ENCODE measurements at places on chromosomes 2 and 18.

DNA sequence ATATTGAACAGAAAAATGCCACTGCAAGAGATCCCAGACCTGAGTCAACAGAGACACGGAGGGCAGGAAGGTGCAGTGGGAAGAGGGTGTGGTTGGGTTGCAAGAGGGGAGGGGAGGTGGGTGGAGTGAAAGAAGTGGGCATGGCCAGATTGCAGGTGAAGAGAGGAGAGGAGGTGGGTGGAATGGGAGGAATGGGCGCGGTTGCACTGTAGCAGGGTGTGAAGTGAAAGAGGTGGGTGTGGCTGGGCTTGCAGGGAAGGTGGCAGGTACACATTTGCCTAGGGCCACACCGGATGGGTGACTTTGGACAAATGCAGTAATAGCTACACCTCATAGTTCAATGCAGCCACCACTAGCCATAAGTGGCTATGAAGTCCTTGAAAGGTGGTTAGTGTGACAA is 71.1 kb downstream of the DOCK10 start:
- DNase-seq = no peak

GRCh38 chr2:188295067-188295685 is 3.5 kb downstream of the GULP1 start:
- no peak for DNase-seq

- no peak for DNase-seq
These were observed 174.4 kb downstream of the ALPK2 start for GRCh38 chr18:58454406-58455061.

DNA sequence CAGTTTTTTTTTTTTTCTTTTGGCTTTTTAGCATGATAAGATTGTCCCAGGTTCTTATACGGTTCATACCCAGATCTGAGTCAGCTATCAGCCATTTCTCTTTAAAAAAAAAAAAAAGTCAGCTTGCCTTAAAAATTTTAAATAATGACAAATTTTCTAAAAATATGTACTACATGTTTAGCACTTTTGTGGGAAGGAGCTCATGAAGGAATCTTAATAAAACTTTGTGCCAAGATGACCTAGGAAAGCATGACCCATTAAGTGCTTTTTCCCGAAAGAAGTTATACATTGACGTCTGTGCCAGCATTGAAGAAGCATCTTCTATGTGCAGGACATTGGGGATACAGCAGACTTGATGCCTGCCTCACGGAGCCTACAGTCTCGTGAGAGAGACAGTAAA is 4.5 kb upstream of the RBMS1 start:
- DNase-seq = no peak

DNA sequence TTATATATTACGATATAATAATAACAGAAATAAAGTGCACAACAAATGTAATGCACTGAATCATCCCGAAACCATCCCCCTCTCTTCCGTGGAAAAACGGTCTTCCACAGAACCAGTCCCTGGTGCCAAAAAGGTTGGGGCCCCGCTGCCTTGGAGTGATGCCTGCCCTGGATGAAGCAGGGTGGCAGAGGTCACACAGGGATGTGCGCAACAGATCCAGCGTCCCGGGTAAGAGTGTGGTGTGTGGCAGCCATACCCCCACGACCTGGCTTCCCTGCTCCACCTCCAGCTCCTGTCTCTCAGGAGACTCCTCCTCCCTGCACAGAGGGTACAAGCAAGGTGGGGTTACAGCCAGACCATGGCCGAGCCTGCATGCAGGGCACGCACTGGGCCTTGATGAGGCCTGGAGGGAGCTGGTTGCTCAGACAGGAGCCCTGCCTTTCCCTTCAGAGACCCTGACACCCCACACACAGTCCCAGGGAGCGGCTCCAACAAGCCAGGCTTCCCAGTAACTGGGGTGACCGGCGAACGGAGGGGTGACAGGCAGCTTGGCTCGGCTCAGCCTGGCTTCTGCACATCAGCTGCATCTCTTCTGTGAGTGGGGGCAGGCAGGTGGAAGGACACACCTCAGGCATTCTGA is 41.1 kb downstream of the TFCP2L1 start:
- DNase-seq = no peak

DNA sequence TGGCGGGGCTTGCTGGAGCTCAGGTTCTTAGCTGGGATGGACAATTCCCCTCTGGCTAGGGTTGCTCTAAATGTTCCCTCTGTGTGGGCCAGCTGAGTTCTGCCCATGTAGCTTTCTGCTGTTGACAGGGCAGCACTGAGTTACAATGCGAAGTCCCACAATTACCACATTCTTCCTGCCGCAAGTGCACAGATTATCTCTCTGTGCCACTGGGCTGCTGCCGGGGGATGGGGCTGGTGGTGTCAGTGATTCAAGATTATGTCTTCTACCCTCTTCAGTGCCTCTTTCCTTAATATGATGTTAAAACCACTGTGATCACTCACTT is 708.1 kb downstream of the SLC4A3 start:
- DNase-seq = peak; percentile 26

- no peak for DNase-seq
These were observed 61.3 kb upstream of the RNU4ATAC start for GRCh38 chr2:121469356-121469755.

- DNase-seq = no peak
These were observed 702 bp downstream of the OLA1 start for GRCh38 chr2:174247474-174248186.

- no peak for DNase-seq
These were observed 139.8 kb downstream of the CLIP4 start for GRCh38 chr2:29255004-29255403.

GRCh38 chr2:190535586-190535985 is 1.1 kb upstream of the NEMP2 start:
- no peak for DNase-seq

GRCh38 chr2:232523682-232524597 is 2.0 kb upstream of the CHRND start:
- peak; percentile 82 for DNase-seq

DNA sequence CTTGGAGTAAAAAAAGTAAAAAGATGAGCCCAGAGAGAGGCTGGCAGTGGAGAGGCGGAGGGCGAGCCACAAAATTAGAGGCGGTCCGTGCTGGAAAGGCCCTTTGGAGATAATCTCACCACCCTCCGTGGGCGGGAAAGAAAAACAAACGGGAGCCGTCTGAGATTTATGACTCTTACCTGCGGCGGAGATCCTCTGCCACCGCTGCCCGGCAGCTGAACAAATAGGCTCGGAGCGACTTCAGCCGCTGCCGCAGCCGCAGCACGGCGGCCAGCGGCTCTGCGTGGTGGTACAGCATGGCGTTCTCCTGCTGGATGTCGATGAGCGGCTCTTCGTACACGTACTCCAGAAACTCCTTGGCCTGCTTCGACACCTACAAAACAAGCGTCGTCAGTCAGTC is 94.6 kb downstream of the PLEKHM3 start:
- no peak for DNase-seq

GRCh38 chr2:128584296-128584890 is 265.7 kb upstream of the HS6ST1 start:
- DNase-seq = no peak

DNA sequence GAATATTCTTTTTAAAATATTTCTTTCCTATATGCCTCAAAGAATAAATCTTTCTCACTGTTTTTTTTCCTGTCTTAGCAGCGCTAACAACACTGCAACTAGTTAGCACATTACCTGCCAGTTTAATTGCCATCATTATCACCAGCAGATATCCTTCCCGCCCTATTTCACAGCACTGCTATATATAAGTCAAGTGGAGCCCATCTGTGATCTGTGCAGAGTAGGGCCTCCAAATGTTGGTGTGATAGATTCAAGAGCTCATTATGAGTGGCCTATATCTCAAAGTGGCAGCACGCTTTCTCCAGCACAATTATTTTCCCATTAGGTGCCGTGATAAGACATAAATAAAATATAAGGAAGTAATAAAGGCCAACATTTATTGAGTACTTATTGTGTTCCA is 19.8 kb upstream of the RGPD4 start:
- no peak for DNase-seq

DNA sequence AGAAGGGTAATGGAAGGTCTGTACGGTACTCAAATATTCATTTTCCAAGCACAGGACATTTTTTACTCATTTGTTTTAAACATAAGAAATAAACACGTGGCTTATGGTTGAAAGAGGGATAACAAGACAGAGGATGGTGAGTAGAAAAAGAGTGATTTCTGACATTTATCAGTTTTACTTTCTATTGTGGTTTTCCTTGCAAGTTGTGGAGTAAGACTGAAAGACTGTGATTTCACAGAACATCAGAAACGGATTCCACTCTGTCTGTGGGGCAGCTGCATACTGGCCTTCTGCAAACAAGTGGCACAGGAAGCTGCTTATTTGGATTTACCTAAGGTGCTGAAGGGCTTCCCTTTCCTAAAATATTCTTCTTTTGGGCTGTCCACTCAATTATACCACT is 122.2 kb upstream of the ITGB6 start:
- no peak for DNase-seq

DNA sequence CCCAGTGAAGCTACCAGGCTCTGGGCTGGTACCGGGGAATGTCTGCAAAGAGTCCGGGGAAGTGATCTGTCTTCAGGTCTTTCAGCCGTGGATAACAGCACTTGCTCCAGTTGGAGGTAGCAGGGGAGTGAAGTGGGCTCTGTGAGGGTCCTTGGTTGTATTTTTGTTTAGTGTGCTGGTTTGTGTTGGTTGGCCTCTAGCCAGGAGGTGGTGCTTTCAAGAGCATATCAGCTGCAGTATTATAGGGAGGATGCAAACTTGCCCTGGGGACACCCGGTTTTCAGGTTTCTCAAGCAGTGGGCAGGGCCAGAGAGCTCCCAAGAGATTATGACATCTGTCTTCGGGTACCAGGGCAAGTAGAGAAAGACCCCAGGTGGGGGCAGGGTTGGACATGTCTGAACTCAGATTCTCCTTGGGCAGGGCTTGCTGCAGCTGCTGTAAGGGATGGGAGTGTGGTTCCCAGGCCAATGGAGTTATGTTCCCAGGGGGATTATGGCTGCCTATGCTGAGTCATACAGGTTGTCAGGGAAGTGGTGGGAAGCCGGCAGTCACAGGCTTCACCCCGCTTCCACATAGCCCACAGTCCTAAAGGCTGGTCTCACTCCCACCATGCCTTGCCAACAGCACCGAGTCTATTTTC is 34.4 kb downstream of the ACAA2 start:
- peak; percentile 70 for DNase-seq

- no peak for DNase-seq
These were observed 34.7 kb upstream of the CDK5R2 start for GRCh38 chr2:218924757-218925156.

GRCh38 chr2:177600917-177601316 is 208.3 kb downstream of the AGPS start:
- DNase-seq = no peak

- no peak for DNase-seq
These were observed 184.3 kb downstream of the RPRM start for GRCh38 chr2:153294199-153294786.

- DNase-seq = no peak
These were observed 695.4 kb upstream of the ID2 start for GRCh38 chr2:7986431-7986830.

GRCh38 chr18:5895876-5896740 is 786 bp upstream of the TMEM200C start:
- DNase-seq = peak; percentile 23

GRCh38 chr2:100292022-100292580 is 30.2 kb downstream of the LONRF2 start:
- DNase-seq = peak; percentile 16

- DNase-seq = no peak
These were observed 73.3 kb upstream of the FAM98A start for GRCh38 chr2:33672389-33672788.

DNA sequence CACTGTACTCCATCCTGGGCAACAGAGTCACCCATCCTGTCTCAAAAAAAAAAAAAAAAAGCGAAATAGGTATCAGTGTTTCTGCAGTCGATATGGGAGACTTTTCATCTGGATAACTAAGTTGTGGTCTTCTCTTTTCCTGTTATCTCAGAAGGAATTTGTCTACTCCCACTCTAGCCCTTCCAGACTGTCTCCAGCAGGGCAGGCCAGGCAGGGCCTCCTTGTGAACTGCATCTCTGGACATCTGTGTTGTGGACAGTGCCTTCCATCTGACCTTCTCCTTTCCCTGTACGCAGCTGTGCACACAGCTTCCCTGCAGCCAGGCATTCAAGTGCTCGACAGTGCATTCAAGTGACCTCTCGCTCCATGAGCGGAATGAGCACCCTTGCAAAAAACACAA is 110.2 kb downstream of the CABLES1 start:
- no peak for DNase-seq

- no peak for DNase-seq
These were observed 7.3 kb upstream of the SLC39A10 start for GRCh38 chr2:195649629-195650190.

- DNase-seq = no peak
These were observed 34.9 kb downstream of the LAMA1 start for GRCh38 chr18:7082671-7083070.

DNA sequence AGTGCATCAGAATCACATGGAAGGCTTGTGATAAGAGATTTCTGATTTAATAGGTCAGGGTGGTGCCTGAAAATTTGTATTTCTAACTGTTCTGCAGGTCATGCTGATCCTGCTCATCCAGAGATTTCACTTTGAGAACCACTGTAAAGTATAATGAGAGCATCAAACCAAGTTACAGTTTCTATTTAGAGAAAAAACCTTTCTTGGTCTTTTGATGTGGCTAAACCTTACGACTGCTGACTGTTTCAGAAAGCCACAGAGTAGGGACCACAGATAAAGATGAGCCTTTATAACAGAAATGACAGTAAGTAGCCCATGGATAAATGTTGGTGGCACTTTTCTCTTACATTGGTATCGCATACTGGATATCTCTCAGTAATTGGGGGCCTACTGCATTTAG is 109.4 kb upstream of the FANCL start:
- no peak for DNase-seq

GRCh38 chr2:133040170-133040569 is 370.2 kb upstream of the LYPD1 start:
- no peak for DNase-seq

DNA sequence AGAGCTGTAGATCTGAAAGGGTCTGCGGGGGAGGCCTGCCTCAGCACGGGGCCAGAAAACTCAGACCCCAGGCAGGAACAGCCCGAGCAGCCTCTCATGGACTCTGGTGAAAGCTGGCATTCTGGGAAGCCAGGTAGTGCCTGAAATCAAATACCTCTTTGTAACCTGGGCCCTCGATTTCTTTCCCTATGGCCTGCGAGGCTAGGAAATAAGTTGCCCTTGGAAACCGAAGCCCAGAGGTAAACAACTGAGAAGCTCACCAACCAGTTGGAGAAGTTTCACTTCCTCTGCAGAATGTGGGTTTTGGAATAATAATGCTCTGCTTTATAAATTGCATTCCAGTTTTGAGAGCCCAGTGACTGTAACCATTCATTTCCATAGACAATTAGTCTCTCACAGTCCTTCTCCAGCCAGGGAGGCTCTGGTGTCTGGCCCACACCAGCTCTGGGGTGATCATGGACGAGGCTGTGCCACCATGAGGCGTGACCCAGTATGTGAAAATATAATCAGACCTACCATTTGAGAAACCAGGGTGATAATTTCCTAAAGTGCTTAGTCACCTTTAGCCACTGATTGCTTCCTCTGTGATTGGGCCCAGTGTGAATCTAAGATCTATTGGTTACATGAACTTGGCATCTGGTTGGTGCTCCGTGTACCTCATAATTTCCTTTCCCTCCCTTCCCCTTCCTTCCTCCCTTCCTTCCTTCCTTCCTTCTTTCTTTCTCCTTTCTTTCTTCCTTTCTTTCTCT is 133.1 kb upstream of the PELI1 start:
- DNase-seq = no peak

GRCh38 chr2:1321321-1321720 is 91.9 kb upstream of the TPO start:
- no peak for DNase-seq
